Mesothelial cell of epicardium (in vitro differentiated cells): ENCODE measurements at places on chromosomes 3 and 15.

DNA sequence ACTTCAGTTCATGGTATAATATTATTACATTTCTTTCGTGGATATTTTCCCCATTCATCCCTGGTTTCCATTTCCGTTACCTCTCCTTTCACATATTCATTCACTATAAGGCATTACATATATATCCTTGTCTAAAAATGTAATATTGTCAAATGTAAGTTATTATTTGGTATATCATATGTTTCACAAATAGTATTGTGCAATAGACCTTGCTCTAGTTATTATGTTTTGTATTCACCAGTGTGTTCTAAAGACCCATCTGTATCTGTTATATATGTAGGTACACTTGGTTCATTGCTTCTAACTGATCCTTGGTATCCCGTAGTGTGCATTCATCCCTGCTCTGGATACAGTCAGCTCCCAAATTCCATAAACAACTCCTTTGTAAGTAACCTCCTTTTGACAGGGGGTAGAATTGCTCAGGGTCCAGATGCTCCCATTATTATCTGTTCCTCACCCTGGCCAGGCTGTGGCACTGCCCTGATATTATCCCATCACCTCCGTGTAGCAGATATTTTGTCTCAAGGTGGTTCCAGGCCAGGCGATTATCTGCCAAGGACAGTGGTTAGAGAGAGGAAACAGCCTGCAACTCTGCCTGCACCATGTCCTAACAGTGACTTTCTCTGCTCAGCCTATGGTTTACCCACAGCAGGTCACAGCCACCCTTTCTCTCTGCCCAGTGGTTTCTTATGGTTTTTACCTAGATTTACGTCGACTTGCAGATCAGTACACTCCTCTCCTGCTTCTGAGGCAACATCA lies 29.2 kb downstream of the PAQR9 start:
- no peaks in the 10 kb centered on the region for H3K4me1 ChIP-seq
- H3K27me3 ChIP-seq = peaks cover 2% of the 10 kb centered on the region
- H3K36me3 ChIP-seq = no peaks in the 10 kb centered on the region
- no peak overlapping the region for H3K4me3 ChIP-seq

DNA sequence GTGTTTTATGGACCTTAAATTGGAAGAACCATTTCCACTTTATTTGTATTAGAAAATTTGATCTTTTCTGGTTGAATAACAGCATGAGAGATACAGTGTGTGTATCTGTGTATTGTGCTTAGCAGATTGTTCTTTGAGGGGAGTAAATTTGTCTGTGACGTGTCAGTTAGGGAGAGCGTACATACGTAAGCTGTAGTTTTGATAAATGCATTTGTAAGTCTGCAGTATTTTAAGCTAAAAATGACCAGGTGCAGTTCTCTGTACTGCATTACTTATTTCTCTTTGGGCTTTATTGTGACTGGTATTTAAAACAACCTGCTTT lies 264.8 kb downstream of the ROBO2 start:
- H3K27ac ChIP-seq = no peak overlapping the region
- H3K4me1 ChIP-seq = no peaks in the 10 kb centered on the region
- no peaks in the 10 kb centered on the region for H3K27me3 ChIP-seq
- H3K4me3 ChIP-seq = no peak overlapping the region
- no peak for DNase-seq

DNA sequence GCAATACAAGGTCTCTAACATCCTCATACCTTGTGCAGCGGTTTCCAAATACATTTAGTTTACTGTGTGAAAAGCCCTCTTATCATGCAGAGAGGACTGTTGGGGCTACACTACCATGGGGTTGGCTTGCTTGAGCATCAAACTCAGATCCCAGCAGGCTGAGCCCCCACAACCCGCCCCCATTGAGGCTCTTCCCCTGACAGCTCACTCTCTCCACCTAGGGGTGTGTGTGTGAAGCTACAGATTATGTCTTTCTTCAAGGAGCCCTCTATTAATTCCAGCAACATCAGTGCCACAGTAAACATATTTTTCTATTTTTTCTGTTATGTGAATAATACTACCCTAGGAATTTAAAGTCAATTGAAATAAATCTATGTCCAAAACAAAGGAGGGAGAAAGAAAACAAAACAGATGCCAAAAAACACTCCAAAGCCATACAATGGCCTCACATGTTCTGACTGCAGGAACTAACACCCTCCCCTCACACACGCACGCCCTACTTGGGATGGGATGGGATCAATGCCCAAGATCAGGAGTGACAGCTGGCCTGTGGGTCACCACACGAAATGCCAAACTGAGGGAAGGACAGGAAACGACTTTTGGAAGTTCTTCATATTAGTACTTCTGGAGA lies 14.7 kb downstream of the TM4SF4 start:
- peaks cover 1% of the 10 kb centered on the region for H3K36me3 ChIP-seq
- H3K4me1 ChIP-seq = peaks cover 19% of the 10 kb centered on the region
- DNase-seq = no peak
- H3K27ac ChIP-seq = no peak overlapping the region

DNA sequence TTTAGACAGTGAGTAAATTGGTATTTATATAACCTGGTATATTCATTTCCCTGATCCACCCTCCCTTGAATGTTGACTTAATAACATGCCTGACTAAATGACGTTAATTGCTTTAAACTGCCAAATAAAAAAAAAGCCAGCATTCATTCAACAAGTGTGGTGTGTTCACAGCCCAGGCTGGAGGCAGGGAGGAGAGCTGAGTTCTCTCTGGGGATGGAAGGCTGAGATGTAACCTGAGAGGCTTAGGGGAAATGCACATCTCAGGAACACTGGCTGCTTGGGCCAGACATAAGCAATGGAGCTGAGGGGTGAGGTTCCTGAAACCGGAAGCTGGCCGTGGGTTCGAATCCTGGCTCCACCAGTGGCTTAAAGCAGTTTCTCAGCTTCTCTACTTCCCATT lies 17.3 kb downstream of the CACNA2D3 start:
- H3K27me3 ChIP-seq = peaks cover 85% of the 10 kb centered on the region
- H3K36me3 ChIP-seq = no peaks in the 10 kb centered on the region
- DNase-seq = no peak
- no peak overlapping the region for H3K27ac ChIP-seq
- H3K4me1 ChIP-seq = no peaks in the 10 kb centered on the region

GRCh38 chr3:141877911-141878310 lies 1.5 kb downstream of the ATP1B3 start:
- H3K27me3 ChIP-seq = no peaks in the 10 kb centered on the region
- H3K27ac ChIP-seq = peak overlapping the region; percentile 89
- peak overlapping the region; percentile 79 for H3K4me3 ChIP-seq
- peaks cover 43% of the 10 kb centered on the region for H3K4me1 ChIP-seq
- DNase-seq = no peak
- peaks cover 7% of the 10 kb centered on the region for H3K36me3 ChIP-seq

- peaks cover 12% of the 10 kb centered on the region for H3K4me1 ChIP-seq
- no peak overlapping the region for H3K27ac ChIP-seq
- no peaks in the 10 kb centered on the region for H3K27me3 ChIP-seq
- no peak overlapping the region for H3K4me3 ChIP-seq
Observed at GRCh38 chr3:13014755-13015285, 58.4 kb downstream of the IQSEC1 start.

DNA sequence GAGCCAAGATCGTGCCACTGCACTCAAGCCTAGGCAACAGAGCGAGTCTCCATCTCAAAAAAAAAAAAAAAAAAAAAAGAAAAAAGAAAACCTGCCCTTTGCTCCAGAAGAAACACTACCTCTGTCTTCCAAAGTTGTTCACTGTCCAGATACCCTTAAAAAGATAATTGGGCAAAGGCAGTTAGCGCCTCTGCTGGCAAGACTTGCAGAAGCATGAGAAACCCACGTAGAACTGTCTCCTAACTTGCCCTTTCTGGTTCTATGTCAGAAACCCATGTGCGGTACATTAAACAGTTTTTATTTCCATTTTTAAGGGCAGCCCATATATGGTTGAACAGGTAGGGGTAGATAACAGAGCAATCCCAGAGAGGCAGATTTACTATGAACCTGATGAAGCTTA lies 1026.4 kb downstream of the ROBO2 start:
- H3K4me3 ChIP-seq = no peak overlapping the region
- H3K36me3 ChIP-seq = no peaks in the 10 kb centered on the region
- DNase-seq = no peak
- no peak overlapping the region for H3K27ac ChIP-seq
- H3K4me1 ChIP-seq = peaks cover 4% of the 10 kb centered on the region
- H3K27me3 ChIP-seq = no peaks in the 10 kb centered on the region

DNA sequence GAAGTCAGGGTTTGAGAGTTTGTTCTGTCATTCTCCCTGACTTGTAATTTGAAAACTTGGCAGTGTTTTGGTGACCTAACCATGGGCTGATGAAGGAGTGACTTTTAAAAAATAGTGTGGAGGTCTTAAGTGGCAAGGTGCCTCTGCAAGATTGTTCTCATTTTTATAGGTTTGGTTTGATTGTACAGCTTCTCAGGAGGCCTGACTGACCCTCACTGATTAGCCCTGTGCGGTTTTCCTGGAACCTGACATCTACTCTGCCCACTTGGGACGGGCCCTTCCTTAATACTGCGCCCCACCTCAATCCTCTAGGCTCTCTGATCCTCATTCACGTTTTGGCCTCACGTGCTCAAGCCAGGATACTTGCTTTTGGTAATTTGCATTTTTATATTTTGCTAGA lies 2.8 kb downstream of the UBE2E1 start:
- H3K4me3 ChIP-seq = peak overlapping the region; percentile 96
- no peaks in the 10 kb centered on the region for H3K27me3 ChIP-seq
- DNase-seq = no peak

DNA sequence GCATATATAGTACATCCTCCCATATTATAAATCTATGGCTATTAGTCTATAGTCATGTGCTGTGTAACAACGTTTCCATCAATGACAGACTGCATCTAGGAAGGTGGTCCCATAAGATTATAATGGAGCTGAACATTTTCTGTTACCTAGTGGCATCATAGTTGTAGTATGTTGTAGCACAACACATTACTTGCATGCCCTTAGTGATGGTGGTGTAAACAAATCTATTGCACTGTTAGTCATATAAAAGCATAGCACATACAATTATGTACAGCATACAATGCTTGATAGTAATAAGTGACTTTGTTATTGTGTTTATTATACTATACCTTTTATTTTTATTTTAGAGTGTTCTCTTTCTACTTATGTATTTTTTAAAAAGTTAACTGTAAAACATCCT lies 37.4 kb upstream of the TNFSF10 start:
- H3K36me3 ChIP-seq = no peaks in the 10 kb centered on the region
- H3K4me3 ChIP-seq = no peak overlapping the region
- H3K27me3 ChIP-seq = no peaks in the 10 kb centered on the region
- no peak for DNase-seq
- peak overlapping the region; percentile 79 for H3K27ac ChIP-seq
- H3K4me1 ChIP-seq = peaks cover 36% of the 10 kb centered on the region

DNA sequence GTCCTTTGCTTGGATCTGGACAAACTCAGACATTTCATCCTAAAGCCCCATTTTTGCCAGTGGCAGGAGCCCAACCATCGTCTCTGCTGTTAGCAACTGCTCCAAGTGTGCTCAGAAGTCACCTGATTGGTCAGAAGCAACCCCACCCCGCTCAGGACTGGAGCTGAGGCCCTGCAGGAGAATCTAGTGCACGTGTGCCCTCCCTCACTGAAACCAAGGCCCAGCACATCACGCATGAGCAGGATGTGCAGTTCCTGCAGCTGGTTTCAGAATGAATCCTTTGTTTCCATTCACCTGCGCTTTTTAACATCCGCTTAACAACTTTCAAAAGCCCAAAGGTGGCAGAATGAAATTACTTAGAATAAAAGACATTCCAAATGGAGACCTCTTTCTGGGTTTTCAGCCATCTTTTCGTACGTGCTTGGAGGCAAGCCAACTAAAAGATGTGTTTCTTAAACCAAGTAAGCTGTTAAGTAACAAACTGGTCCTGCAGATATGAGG lies 81.2 kb downstream of the SRGAP3 start:
- H3K27me3 ChIP-seq = no peaks in the 10 kb centered on the region
- no peaks in the 10 kb centered on the region for H3K36me3 ChIP-seq
- H3K27ac ChIP-seq = peak overlapping the region; percentile 22
- DNase-seq = no peak

- no peak overlapping the region for H3K4me3 ChIP-seq
- H3K27ac ChIP-seq = no peak overlapping the region
- H3K4me1 ChIP-seq = peaks cover 8% of the 10 kb centered on the region
- peaks cover 13% of the 10 kb centered on the region for H3K27me3 ChIP-seq
- no peaks in the 10 kb centered on the region for H3K36me3 ChIP-seq
- DNase-seq = no peak
Observed at GRCh38 chr15:26722621-26723160, 50.2 kb downstream of the GABRB3 start.

DNA sequence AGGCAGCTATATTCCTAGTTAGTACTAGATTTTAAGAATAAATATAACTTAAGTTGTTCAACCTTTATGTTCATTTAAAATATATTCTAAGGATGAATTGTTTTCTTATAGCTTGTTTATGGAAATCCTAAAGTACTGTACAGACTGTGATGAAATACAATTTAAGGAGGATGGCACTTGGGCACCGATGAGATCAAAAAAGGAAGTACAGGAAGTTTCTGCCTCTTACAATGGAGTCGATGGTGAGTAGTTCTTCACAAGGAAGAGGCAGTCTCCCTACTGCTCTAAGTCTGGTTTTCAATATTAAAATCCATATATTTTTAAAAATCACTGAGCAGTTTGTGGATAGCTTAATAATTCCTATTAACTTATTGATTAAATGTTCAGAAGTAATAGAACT lies 29.6 kb downstream of the CALML4 start:
- no peaks in the 10 kb centered on the region for H3K4me1 ChIP-seq
- H3K27me3 ChIP-seq = no peaks in the 10 kb centered on the region
- H3K36me3 ChIP-seq = peaks cover 29% of the 10 kb centered on the region
- H3K4me3 ChIP-seq = no peak overlapping the region
- H3K27ac ChIP-seq = no peak overlapping the region

- peak; percentile 33 for DNase-seq
- no peaks in the 10 kb centered on the region for H3K36me3 ChIP-seq
- no peak overlapping the region for H3K4me3 ChIP-seq
- H3K27ac ChIP-seq = no peak overlapping the region
Observed at GRCh38 chr3:192188218-192188835, 539.0 kb downstream of the FGF12 start.

DNA sequence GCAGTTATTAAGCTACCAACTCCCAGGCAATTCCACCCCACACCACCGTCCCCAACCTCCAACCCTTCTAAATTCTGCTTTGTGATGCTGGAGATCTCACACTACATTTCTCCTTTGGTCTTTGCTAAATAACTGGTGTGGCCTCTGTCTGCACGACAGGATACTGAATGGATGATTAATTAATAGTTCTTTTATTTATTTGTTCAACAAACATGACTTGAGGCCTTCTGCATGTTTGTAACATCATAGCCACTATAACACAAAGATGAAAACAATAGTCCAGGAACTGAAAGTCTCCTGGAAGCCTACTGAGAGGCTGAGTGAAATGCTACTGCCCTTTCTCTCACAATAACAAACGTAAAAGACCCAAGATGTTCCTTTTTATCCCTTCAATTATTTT lies 609.5 kb upstream of the UBE2E2 start:
- no peaks in the 10 kb centered on the region for H3K4me1 ChIP-seq
- no peaks in the 10 kb centered on the region for H3K36me3 ChIP-seq
- H3K4me3 ChIP-seq = no peak overlapping the region
- no peak overlapping the region for H3K27ac ChIP-seq

- H3K36me3 ChIP-seq = peaks cover 2% of the 10 kb centered on the region
- H3K27me3 ChIP-seq = no peaks in the 10 kb centered on the region
- H3K4me1 ChIP-seq = peaks cover 15% of the 10 kb centered on the region
- peak overlapping the region; percentile 10 for H3K27ac ChIP-seq
- no peak overlapping the region for H3K4me3 ChIP-seq
Observed at GRCh38 chr3:177810162-177810623, 612.9 kb upstream of the TBL1XR1 start.

GRCh38 chr3:184479426-184480126 lies 82.0 kb upstream of the EPHB3 start:
- H3K27me3 ChIP-seq = peaks cover 14% of the 10 kb centered on the region
- no peaks in the 10 kb centered on the region for H3K36me3 ChIP-seq
- no peak overlapping the region for H3K4me3 ChIP-seq
- H3K4me1 ChIP-seq = peaks cover 5% of the 10 kb centered on the region
- no peak for DNase-seq

- peaks cover 3% of the 10 kb centered on the region for H3K4me1 ChIP-seq
- no peaks in the 10 kb centered on the region for H3K36me3 ChIP-seq
- no peak for DNase-seq
Observed at GRCh38 chr15:88701561-88702095, 62.8 kb downstream of the ISG20 start.
